ENCODE measurements at places on chromosomes 12 and 14. TPM values are rescaled to one million over a fixed set of nuclear protein-coding genes. Genes with fewer than 3 reads are reported as not detected.

Gene DEGS2
- 0.99 TPM for total RNA-seq

Gene P2RX2
- total RNA-seq: 0.06 TPM

Gene TAS2R7
- total RNA-seq: 0.33 TPM

Gene FBXW8
- total RNA-seq: 9.3 TPM

Gene IGF1
- total RNA-seq: 20.4 TPM

Gene CFAP73
- 7.6 TPM for total RNA-seq

Gene TAS2R50
- total RNA-seq: 3.9 TPM

Gene KRT72
- 0.11 TPM for total RNA-seq

Gene ITGA7
- 34.4 TPM for total RNA-seq

Gene TTC6
- 6.7 TPM for total RNA-seq

Gene LAG3
- total RNA-seq: not detected

Gene CIROP
- 0.61 TPM for total RNA-seq

Gene LRCOL1
- 0.72 TPM for total RNA-seq

Gene POU6F1
- total RNA-seq: 9.1 TPM

Gene REP15
- total RNA-seq: 1.7 TPM

Gene NDUFA12
- 105 TPM for total RNA-seq

Gene GYS2
- not detected for total RNA-seq

Gene GLIPR1L1
- total RNA-seq: not detected

Gene FGD4
- total RNA-seq: 49.0 TPM

Gene A2M
- total RNA-seq: 263 TPM

Gene APOLD1
- 36.1 TPM for total RNA-seq

Gene CPNE6
- total RNA-seq: 1.7 TPM

Gene SLCO1B1
- total RNA-seq: not detected

Gene MTERF2
- 27.4 TPM for total RNA-seq

Gene SRRM4
- 6.6 TPM for total RNA-seq

Gene RD3L
- total RNA-seq: not detected

Gene HOXC6
- 10.3 TPM for total RNA-seq

Gene FAM186B
- total RNA-seq: 0.55 TPM

Gene TCL1A
- total RNA-seq: 2.2 TPM

Data from spinal cord (tissue), 10 donors.